ENCODE measurements at places on chromosomes 3 and 15. TPM values are rescaled to one million over a fixed set of nuclear protein-coding genes. Genes with fewer than 3 reads are reported as not detected.
A peak's percentile ranks its signal among the peaks of the same experiment; 100 is the strongest.

DNA sequence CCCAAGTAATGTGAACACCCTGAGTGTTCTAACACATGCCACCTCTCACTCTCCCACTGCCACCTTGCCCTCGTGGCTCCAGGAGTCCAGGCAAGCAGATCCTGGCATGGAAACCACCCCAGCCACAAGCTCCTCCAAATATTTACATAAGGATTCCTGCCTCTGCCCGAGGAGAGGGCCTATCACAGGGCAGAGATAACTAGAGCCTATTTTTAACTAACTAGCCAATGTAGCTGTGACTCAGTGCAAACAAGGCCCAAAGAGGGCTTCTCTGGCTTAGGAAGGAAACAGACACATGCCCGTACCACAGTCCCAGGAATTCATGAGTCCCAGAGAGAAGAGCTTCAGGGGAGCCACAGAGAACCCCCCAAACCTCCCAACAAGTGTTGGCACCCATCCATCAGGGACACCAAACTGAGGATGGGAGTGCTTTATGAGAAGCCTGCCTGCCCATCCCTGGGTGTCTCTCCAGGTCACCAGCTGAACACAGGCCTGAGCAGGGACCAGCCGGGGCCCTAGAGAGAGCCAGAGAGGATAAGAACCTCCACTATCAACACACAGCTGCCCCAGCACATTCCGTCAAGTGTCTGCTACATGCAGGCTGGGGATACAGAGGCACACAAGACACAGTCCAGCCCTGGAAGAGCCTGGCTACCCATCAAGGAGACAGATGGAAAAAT is 9.2 kb downstream of the FYCO1 start:
- DNase-seq: peak; percentile 85

DNA sequence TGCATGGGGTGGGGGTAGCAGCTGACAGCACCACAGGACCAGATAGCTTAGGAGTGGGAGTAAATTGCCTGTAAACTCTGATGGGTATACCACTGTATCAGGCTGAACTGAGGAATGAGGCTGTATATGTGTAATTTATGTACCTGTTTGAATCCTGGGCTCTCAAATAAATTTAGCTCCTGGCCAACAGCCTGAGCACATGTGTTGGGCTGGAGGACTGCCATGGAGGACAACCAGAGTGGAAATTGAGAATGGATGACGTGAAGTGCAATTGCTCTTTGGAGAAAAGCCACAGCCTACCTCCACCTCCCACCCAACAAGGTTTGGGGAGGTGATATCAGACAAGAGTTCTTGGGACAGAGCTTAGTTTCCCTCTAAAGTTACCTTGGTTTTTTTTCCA is 328.6 kb upstream of the PROK2 start:
- DNase-seq: no peak

- DNase-seq: no peak
Measured at GRCh38 chr15:97200161-97200560, 760.3 kb upstream of the ARRDC4 start.

DNA sequence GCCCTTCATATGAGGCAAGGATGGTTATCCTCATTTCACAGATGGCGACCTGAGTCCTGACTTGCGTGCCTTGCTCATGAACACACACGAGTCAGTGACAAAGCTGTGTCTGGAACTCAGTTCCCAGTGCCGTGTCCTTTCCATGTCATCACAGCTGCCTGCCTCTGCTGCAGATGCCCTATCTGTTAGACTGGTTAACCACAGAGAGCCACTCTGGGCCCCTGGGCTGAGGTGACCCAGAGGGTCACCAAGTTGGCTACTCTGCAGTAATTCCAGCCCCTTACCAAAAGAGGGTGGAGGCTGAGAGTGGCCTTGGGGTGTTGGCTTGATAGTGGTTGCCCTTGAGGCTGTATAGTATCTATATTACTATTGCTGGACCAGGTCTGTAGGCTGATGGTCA is 41.0 kb downstream of the RAB11A start:
- no peak for DNase-seq

DNA sequence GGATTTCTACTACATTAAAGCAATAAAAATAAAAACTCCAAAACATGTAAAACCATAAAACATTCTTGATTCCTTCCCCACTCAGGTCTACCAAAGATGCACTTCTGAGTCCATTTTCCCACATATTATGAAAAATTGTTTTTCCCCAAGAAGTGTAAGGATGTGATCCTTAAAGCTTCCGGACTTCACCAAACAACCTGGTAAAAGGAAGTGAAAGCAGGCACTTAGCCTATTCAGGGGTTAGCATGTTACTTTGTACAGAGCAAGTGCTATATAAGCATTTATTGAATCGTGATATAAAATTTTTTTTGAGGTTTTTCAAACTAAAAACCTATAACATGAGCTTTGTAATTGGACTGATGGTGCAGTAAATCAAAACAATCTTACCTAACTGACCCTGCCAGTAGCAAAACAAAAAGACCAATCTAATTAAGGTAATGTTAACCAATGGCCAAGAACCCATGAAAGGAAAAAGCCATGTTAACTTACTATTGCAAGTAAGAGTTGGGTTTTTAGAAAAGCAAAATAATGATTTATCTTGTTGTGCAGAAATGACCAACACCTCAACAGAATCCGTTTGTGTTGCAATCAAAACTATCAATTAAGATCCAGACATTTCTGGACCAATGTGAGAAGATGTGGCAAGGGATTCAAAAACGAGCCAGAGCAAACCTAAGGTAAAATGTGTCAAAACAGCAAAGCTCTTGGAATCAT is 1.8 kb downstream of the SETD2 start:
- no peak for DNase-seq

- no peak for DNase-seq
Measured at GRCh38 chr3:160747422-160747821, 8.6 kb upstream of the PPM1L start.

GRCh38 chr3:148074946-148075345 is 622.8 kb upstream of the AGTR1 start:
- no peak for DNase-seq

- DNase-seq: no peak
Measured at GRCh38 chr3:25420147-25420546, 7.9 kb upstream of the RARB start.

GRCh38 chr3:105956306-105956705 is 87.5 kb upstream of the CBLB start:
- DNase-seq: no peak

DNA sequence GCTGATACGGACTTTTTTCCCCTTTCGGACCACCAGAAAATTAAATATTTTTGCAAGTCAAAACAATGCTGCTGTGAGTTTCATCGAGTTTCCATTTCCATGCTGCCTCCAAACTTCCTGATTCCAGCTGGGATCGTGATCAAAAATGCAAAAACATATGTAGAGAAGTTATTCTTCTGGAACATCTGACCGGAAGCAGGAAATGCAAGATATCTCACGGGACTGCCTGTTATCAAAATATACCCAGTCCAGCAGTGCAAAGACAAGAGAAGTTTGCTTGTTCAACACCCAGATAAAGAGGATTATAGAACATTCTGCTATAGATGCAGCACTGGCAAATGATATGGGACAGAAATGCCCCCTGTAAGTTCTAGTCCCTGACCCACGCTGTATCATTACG is 726.7 kb upstream of the NR2F2 start:
- no peak for DNase-seq

- DNase-seq: no peak
Measured at GRCh38 chr3:174068035-174068434, 670.5 kb downstream of the NLGN1 start.

DNA sequence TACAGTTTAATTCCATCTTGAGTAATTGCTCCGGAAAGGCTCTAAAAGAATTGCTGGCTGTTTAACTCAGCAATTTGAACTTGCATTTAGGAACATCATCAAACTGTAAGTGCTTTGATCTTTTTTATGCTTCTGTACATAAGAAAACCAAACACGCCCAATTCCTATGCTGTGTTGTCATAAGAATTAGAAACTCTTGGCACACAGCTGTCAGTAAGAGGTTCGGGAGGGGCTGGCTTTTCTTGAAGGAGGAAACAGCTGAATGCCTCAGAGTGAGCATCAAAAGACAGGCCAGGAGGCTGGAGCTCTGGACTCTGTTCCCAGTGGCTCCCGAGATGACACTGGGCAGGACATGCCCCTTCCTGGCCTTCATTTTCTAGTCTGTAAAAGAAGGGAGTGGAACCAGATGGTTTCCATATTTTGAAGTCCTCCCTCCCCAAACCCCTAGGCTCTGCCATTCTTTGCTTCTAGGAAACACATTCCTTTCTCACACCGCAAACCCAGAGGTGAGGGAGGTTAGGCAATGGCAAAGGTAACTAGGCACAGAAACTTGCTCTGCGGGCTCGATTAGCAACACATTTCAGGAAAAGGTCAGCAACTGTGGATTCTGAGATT is 73.7 kb upstream of the DLG1 start:
- DNase-seq: peak; percentile 58

DNA sequence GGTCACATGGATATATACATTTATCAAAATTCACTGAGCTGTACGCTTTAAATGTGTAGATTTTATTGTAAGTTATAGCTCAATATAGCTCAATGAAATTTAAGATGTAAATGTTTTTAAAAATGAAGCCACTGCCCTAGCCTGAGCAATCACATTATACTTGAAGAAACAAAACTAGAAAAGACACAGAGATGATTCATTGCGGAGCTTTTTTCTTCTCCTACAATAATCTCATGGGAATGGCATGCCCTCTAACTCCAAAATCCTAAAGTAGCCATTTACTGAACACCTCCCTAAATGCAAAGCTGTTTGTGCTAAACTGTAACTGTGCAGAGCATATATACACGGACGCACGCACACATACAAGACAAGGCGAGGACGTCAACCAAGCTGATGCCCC is 84.2 kb downstream of the MYO9A start:
- DNase-seq: no peak

DNA sequence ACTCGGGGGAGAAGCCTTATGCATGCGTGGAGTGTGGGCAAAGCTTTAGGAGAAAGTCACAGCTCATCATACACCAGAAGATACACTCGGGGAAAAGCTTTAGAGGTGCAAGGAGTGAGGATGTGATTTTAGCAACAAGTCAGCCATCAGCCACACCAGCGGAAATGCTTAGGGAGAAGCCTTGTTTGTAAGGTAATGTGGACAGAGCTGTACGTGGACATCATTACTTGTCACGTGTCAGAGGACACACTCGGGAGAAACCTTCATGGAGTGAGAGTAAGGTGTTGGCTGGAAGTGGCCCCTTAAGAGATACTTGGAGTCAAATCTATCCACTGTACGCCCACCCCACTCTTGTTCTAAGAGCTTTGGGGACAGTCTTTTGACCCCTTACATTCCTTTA is 28.7 kb downstream of the ZNF589 start:
- no peak for DNase-seq

DNA sequence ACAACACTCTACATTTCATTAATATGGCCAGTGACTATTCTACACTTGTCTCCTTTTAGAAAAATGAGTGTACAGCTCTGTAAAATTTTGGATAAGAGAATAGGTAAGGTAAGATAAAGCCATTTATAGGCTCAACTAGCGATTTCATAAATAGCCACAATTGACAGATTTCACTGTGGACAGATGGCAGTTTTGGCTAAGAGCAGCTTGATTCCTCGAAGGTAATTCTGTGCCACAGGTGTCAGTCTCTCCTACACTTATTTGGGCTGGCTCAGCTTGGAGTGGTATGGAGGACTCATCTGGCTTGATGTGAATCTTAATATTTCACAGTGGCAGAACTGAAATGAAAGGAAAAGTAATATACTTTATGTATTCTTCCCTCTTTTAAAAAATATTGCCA is 536.7 kb upstream of the TBL1XR1 start:
- no peak for DNase-seq

- DNase-seq: peak; percentile 96
Measured at GRCh38 chr3:194300382-194300758, 50.8 kb downstream of the CPN2 start.

DNA sequence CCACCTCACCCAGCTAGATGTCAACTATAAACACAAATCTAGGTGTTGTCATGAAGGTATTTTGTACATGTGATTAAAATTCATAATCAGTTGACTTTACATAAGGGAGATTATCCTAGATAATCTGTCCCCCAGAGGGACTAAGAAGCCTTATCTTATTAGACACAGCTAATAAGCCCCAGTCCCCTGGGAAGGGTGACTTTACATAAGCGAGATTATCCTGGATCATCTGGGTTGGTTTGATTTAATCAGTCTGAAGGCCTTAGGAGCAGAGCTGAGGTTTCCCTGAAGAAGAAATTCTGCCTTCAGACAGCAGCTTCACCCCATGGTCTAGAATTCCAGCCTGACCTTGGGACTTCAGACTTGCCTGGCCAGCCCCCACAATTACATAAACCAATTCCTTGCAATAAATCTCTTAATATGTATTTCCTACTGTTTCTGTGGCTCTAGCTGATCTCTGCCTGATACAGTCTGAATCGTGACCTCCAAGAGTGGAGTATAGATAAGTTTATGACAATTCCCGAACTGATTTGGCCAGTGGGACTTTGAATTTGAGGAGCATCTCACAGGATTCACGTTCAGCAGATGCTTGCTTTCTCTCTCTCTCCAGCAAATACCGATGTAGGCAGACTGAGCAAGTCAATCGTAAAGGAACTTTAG is 66.5 kb downstream of the MRPL46 start:
- DNase-seq: no peak

DNA sequence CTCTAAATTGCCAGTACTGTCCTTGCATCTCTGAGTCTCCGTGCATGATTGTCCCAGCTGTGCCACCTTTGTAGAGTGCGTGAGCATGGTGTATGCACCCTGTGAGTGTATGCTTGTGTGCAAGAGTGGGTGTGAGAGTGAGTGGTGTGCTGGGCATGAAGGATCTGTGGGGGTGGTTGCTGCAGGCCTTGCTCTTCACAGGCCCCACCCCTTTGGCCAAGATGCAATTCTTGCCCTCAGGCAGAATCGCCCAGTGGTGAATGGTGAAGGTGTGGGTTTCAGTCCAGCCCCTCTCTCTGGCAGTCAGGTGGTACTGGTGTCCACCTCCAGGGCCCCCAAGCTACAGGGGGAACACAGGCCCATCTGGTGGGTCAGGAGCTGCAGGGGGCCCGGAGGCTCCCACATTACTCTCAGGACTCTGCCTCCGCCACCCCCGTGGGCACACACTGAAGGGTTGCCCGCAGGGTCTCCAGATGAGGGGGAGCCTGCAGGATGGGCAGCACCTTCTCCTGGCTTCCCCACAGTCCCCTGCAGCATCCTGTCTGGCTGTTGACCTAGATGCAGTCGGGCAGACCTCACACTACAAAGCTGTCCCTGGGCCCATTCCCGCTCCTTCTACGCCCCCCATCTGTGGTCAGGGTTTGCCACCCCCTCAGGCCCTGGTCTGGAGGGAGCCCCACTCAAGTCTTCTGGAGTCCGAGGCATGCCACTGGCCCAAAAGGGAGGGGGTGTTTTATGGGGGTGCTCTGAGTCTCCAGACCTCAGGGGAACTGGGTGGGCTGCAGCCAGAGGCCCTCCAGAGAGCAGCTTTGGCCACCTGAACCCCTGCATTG is 8.3 kb upstream of the ROPN1B start:
- DNase-seq: no peak

The APOD gene
- 23.5 TPM for total RNA-seq

The COL6A5 gene
- total RNA-seq: not detected

The CASR gene
- total RNA-seq: under 0.01 TPM

The IQCF5 gene
- total RNA-seq: not detected

The ZNF385D gene
- 3.9 TPM for total RNA-seq

The LSMEM2 gene
- not detected for total RNA-seq

Data from sigmoid colon (tissue), 7 donors.